ENCODE measurements at places on chromosomes 7 and 10. TPM values are rescaled to one million over a fixed set of nuclear protein-coding genes. Genes with fewer than 3 reads are reported as not detected.

The BLNK gene
- not detected for total RNA-seq

The ACADSB gene
- 6.2 TPM for total RNA-seq

The TMEM178B gene
- total RNA-seq: 2.3 TPM

The CALHM1 gene
- not detected for total RNA-seq

The DDC gene
- not detected for total RNA-seq

The PTN gene
- total RNA-seq: 13.2 TPM

The EPHB6 gene
- 18.4 TPM for total RNA-seq

The NEUROD6 gene
- total RNA-seq: not detected

The FGL2 gene
- 86.5 TPM for total RNA-seq

The IQUB gene
- 0.85 TPM for total RNA-seq

The MYO1G gene
- 0.07 TPM for total RNA-seq

The TRIM4 gene
- total RNA-seq: 24.9 TPM

The CLRN3 gene
- total RNA-seq: not detected

The IGFBP1 gene
- total RNA-seq: 10.2 TPM

All from smooth muscle cell of the pulmonary artery (primary cell).